CD4-positive, CD25-positive, alpha-beta regulatory T cell (primary cell): ENCODE measurements at places on chromosomes 2 and 18. TPM values are rescaled to one million over a fixed set of nuclear protein-coding genes. Genes with fewer than 3 reads are reported as not detected.
A peak's percentile ranks its signal among the peaks of the same experiment; 100 is the strongest.

Gene RAD51AP2
- not detected for total RNA-seq

Gene DYNC1I2
- total RNA-seq: 29.5 TPM

Gene RUFY4
- 2.1 TPM for total RNA-seq

Gene TUBA3E
- total RNA-seq: not detected

DNA sequence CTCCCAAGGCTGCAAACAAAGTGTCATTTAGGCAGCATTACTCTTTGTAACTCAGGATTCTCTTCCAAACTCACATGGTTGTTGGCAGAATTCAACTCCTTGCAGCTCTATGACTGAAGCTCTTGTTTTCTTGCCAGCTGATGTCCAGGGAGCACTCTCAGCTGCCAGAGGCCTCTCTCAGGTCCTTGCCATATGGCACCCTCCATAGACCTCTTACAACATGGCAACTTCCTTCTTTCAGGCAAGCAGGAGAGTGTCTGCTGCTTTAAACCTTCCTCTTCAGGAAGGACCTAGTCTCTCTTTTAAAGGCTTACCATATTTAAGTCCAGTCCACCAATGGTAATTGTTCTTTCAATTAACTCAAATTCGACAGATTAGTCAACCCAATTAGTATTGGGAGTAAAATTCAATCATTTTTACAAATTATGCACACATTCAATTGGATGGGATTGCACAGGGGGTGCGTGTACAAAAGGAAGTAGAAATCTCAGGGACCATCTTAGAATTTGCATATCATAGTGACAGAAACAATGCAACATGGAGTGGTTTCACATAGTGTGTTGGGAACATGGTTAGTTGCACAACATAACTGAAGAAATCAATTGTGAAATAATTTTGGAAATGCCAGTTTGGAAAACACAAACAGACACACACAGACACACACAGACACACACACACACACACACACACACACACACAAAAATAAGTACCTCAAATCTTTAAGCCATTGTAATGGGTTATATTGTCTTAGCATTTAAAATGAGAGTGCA lies 893.5 kb upstream of the ZEB2 start:
- no peaks in the 10 kb centered on the region for H3K27me3 ChIP-seq
- no peak for DNase-seq
- H3K27ac ChIP-seq: no peak overlapping the region
- H3K4me1 ChIP-seq: no peaks in the 10 kb centered on the region

DNA sequence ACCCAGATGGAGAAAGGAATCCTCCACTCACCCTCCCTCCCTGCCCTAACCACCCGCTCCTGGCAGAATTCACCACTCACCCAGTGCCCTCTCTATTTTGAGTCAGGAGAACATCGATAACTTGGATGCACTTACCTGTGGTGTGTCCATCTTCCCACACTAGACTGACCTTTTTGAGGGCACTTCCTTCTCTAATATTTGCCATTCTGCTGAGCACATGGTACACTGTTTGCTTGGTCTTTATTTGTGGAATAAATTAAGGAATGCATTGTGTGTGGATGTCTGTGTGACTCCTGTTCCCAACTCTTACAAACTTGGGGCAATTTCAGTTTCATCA lies 133.7 kb downstream of the ACKR3 start:
- H3K27ac ChIP-seq: no peak overlapping the region
- no peak overlapping the region for H3K4me3 ChIP-seq
- H3K4me1 ChIP-seq: no peaks in the 10 kb centered on the region
- H3K36me3 ChIP-seq: no peaks in the 10 kb centered on the region
- no peak for DNase-seq

DNA sequence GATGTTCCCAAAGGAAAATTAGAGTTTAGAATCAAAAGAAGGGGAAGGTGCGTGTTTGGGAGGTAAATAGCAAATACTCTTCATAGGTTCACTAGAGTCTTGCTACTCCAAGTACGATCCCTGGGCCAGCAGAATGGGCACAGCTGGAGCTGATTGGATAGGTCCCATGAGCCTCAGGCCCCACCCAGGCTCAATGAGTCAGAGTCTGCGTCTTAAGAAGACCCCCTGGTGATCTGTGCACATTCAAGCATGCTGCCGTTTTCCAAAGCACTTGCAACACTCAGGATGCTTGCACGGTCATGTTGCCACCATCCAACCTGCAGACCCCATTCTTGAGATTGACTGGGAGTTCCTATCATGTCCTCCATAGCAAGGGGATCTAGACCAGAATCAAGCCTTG lies 40.5 kb downstream of the ABCG8 start:
- DNase-seq: no peak
- H3K27me3 ChIP-seq: no peaks in the 10 kb centered on the region
- H3K4me3 ChIP-seq: no peak overlapping the region
- no peak overlapping the region for H3K27ac ChIP-seq
- no peaks in the 10 kb centered on the region for H3K4me1 ChIP-seq
- no peaks in the 10 kb centered on the region for H3K36me3 ChIP-seq

DNA sequence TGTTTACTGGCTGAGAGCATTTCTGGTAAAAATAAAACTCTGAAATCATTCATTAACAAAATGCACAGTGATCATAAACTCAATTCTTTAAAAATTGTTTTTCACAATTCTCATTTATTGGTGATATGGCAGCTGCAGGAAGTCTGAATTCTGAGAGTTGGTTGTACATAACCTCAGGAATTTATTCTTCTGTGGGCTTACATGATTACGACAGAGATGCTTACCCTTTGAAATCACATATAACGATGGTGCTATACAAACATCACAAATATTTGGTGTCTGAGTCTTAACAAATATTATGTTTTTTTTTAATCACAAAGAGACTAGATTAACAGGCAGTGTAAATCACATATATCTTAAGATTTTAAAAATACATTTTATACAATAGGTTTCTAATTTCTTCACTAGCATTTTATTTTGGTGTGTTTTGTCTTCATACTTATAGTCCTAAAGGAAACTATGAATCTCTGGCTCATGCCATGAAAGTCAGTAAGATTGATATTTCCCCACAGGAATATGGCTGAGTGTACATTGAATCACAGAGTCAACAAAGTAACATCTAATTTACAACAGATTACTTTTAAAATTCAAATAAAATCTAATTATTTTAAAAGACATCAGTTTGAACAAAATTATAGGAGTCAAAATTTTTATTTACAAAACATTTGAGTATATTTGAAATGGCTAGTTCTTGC lies 318.8 kb upstream of the THUMPD2 start:
- DNase-seq: no peak
- H3K27me3 ChIP-seq: no peaks in the 10 kb centered on the region
- no peak overlapping the region for H3K27ac ChIP-seq
- H3K4me3 ChIP-seq: no peak overlapping the region

DNA sequence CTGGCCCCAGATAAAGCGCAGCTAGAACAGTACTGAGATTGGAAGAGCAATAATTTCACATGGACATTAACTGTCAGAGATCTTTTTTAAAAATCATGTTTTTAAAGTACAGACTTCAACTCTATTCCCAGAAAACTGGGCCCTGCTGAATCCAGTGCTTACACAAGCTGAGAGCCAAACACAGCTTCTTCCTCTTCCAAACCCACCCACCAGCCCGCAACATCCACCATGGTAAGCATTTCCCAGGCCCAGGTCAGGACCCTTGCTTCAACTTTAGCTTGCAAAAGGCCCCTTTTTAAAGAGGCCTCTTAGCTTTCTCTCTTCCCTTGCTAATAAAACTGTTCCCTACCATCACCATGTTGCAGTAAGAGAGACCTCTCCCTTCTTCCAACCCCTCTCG lies 2.1 kb downstream of the AAK1 start:
- peaks cover 23% of the 10 kb centered on the region for H3K36me3 ChIP-seq
- H3K4me1 ChIP-seq: peaks cover 83% of the 10 kb centered on the region
- peak overlapping the region; percentile 98 for H3K4me3 ChIP-seq
- no peak for DNase-seq
- no peaks in the 10 kb centered on the region for H3K27me3 ChIP-seq

DNA sequence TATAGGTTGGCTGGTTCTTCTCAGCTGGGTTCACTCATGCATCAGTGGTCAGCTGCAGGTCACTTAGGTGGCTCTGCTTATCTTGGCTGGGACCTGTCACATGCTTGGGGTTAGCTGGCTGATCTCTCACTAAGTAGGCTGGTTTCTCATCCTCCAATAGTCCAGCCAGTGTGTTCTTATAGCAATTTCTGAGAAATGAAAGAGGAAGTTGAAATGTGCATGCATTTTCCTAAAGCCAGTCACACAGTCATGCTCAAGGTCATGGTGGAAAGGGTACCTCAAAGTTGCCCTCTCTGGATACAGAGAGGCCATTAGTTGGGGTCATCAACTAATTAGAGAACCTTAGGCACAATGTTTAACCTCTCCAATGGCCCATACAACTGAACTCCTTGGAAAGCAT lies 64.4 kb downstream of the KLHL29 start:
- peaks cover 6% of the 10 kb centered on the region for H3K4me1 ChIP-seq
- H3K27ac ChIP-seq: no peak overlapping the region
- DNase-seq: no peak
- no peaks in the 10 kb centered on the region for H3K36me3 ChIP-seq
- H3K4me3 ChIP-seq: no peak overlapping the region

DNA sequence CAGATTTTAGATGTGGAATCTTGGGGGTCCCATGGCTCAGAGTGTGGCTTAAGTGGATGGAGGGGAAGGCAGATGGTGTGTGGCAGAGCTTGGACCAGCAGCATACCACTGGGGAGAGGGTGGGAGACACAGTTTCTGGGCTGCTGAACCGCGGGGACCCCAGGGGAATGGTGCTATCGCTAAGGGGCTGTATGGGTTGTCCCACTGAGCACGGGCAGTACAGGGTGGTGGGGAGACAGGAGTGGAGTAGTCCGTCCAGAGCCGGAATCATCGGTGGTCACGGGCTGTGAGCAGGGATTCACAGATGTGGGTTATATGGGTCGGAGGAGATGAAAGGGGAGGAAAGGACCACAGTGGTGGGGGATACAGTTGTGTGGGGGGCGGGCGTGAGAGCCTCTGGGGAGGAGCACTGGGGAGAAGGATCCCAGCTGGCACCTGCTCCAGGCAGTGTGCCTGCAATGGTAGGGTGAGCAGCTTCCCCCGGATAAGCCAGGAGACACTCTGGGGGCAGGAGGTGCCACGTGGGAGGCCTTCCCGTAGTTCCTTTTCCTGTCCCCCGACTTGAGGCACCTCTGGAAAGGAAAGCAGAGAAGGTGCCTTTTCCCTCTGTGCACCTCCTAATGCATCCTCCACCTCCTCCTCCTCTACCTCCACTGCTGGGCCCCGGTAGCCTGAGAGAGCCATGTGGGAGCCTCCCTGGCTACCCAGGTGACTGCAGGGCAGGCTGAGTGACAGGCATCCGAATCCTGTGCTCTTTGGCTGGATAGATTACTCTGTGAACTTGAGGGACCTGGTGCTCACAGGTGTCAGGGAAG lies 24.9 kb downstream of the IGFBP5 start:
- H3K36me3 ChIP-seq: no peaks in the 10 kb centered on the region
- H3K27ac ChIP-seq: no peak overlapping the region
- H3K4me3 ChIP-seq: no peak overlapping the region
- no peaks in the 10 kb centered on the region for H3K4me1 ChIP-seq
- H3K27me3 ChIP-seq: no peaks in the 10 kb centered on the region

DNA sequence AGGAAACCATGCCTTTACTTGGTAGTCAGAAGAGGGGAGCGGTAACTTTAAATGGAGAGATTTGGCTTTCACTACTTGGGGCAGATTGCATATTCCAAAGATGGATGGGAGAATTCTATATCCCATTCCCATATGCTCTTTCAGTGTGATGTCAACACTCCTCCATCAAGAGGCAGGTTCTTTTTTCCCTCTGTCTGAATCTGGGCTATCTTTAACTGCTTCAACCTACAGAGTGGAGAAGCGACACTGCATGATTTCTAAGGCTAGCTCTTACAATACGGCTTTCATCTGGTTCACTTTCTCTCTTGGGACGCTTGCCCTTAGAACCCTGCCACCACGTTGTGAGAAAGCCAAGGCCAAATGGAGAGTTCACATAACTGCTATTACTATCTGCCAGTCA lies 34.4 kb downstream of the SKA1 start:
- H3K4me3 ChIP-seq: no peak overlapping the region
- H3K27ac ChIP-seq: no peak overlapping the region
- no peak for DNase-seq
- H3K36me3 ChIP-seq: no peaks in the 10 kb centered on the region
- no peaks in the 10 kb centered on the region for H3K4me1 ChIP-seq
- peaks cover 7% of the 10 kb centered on the region for H3K27me3 ChIP-seq

DNA sequence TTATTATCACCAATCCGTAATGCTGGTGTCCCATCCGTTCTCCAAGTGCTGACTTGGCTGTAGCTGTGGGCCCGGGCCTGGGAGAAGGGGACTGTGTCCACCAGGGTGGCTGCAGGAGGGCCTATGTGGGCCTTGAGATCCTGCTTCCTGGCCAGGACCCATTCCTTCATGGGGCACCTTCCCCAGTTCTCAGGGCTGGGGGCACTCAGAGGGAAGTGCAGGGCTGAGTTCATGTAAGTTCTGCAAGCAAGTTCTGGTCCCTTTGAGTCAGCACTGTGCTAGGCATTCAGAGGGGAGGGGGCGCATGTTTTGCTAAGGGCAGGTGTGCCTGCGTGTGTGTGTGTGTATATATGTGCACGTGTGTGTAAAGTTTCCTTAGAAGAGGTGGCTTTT lies 94.0 kb downstream of the GLI2 start:
- H3K27ac ChIP-seq: no peak overlapping the region
- no peaks in the 10 kb centered on the region for H3K27me3 ChIP-seq
- H3K4me1 ChIP-seq: no peaks in the 10 kb centered on the region
- DNase-seq: no peak
- H3K4me3 ChIP-seq: no peak overlapping the region

DNA sequence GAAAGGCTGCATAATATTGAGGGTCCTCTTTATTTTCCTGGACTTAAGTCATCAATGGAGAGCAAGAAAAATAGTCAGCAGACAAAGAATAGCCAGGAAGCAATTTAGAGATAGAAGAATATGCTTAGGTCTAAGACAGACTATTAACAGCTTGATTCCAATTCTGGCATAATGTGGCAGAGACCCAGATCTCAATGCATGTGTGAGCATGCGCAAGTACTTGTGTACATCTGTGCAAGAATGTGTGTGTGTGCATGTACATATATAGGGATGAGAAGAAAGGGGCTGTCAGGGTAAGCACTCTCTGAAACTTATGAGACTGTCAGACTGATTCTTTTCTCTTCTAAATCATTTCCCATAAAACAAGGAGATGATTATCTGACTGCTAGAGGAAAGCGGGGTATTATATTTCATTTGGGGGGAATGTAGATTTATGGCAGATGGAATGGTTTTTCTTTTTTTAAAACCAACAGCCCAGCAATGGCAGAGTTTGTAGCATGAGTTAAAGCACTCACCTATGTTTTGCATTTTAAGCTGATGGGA lies 381.3 kb upstream of the SPRED2 start:
- no peak for DNase-seq
- H3K4me1 ChIP-seq: no peaks in the 10 kb centered on the region
- H3K27me3 ChIP-seq: no peaks in the 10 kb centered on the region
- no peak overlapping the region for H3K27ac ChIP-seq
